ENCODE measurements at places on chromosomes 2 and 18.
A peak's percentile ranks its signal among the peaks of the same experiment; 100 is the strongest.

DNA sequence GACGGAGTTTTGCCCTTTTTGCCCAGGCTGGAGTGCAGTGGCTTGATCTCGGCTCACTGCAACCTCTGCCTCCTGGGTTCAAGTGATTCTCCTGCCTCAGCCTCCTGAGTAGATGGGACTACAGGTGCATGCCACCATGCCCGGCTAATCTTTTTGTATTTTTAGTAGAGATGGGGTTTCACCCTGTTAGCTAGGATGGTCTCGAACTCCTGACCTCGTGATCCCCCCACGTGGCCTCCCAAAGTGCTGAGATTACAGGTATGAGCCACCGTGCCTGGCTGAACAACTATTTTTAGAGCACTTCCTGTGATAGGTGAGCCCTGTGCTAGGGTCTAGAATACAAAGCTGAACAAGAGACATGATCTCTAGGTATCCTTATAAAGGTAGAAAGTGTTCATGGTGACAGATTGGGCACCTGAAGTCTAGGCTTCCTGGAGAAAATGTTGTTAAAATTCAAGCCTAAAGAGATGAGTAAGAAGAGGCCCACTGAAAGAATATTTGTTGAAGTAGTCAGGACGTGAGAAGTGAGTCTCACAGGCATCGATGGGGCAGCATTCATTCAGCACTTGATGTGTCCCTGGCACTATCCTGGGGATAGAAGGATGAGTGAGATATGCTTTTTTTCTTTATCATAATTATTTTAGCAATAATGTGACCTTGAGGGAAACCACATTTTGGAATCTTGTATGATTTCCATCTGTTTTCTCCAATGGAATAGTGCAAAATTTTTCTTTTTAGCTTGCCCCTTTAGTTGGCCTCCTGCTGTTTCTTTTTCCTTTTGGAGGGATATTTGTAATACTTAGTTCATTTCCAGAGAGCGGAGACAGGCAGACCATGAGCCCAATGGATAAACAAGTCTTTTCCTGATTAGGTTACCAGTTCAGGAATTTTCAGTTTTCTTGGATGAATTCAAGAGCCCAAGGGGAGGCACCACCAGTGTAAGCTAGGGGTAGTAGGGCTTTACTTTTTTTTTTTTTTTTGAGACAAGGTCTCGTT is 5.1 kb downstream of the ZNF236 start:
- H3K4me3 ChIP-seq: no peak overlapping the region
- H3K27ac ChIP-seq: peak overlapping the region; percentile 56
- peaks cover 6% of the 10 kb centered on the region for H3K4me1 ChIP-seq
- ATAC-seq: no peak
- H3K27me3 ChIP-seq: no peaks in the 10 kb centered on the region
- no peaks in the 10 kb centered on the region for H3K36me3 ChIP-seq

DNA sequence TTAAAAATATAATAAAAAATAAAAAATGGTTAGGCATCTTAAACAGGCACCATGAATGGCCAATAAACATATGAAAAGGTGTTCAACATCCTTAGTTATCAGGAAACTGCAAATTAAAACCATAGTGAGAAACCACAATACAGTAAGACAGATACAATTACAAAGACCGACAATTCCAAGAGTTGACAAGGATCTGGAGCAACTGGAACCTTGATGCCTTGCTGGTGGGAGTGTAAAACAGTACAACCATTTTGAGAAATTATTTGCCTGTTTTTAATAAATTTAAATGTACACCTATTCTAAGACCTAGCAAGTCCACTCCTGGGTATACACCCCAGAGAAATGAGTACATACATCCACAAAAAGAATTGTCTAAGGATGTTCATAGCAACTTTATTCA is 49.1 kb downstream of the NGEF start:
- H3K36me3 ChIP-seq: no peaks in the 10 kb centered on the region
- H3K4me1 ChIP-seq: no peaks in the 10 kb centered on the region
- H3K27me3 ChIP-seq: peaks cover 23% of the 10 kb centered on the region
- no peak for ATAC-seq

GRCh38 chr2:144224472-144224871 is 295.4 kb downstream of the ZEB2 start:
- H3K36me3 ChIP-seq: no peaks in the 10 kb centered on the region
- H3K4me1 ChIP-seq: no peaks in the 10 kb centered on the region
- no peak for ATAC-seq

DNA sequence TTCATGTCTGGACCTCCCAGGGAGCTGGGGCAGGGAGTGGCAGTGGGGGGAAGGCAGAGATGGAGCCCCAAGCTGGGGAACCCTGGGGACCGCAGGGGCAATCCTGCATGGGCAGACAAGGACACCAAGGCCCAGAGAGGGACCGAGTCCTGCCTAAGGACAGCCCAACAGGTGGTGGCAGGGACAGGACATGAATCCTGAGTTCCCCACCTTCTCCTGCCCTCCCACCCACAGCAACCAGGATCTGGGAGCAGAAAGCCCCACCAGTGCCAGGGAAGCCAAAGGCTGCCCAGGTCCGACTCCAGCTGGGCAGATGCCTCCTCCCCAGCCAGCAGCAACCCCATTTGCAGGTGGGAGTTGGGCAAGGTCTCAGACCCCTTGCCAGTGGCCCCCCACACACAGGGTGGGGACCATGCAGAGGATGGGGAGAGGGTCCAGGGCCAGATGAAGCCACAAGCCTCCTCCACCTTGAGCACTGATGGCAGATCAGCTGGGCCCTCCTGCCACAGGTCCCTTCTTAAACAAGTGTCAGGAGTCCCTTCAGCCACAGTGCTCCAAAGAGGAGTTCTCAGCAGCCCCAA is 6.3 kb downstream of the ADRA2B start:
- H3K4me3 ChIP-seq: no peak overlapping the region
- no peaks in the 10 kb centered on the region for H3K36me3 ChIP-seq
- peaks cover 17% of the 10 kb centered on the region for H3K4me1 ChIP-seq
- H3K27me3 ChIP-seq: peaks cover 32% of the 10 kb centered on the region
- H3K27ac ChIP-seq: no peak overlapping the region

DNA sequence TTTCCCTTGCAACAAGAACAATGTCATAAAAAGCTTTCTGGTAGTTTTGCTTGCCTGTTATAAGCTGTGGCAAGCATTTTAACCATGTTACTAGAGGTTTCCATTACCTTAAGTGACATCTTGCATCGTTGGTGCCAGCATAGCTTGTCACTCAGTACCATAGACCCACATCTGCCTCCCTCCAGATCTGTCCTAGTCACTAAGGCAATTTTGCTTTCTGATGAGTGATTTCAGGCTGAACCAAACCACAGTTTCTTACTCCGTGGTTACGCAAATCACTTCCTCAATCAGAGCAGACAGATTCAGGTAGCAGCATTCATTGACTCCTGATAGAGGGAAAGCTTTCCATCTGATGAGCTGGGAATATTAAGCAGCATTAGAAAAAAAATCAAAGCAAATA is 1057.5 kb upstream of the FAM98A start:
- no peaks in the 10 kb centered on the region for H3K36me3 ChIP-seq
- H3K4me3 ChIP-seq: no peak overlapping the region
- no peak for ATAC-seq
- H3K27me3 ChIP-seq: no peaks in the 10 kb centered on the region
- H3K4me1 ChIP-seq: no peaks in the 10 kb centered on the region

DNA sequence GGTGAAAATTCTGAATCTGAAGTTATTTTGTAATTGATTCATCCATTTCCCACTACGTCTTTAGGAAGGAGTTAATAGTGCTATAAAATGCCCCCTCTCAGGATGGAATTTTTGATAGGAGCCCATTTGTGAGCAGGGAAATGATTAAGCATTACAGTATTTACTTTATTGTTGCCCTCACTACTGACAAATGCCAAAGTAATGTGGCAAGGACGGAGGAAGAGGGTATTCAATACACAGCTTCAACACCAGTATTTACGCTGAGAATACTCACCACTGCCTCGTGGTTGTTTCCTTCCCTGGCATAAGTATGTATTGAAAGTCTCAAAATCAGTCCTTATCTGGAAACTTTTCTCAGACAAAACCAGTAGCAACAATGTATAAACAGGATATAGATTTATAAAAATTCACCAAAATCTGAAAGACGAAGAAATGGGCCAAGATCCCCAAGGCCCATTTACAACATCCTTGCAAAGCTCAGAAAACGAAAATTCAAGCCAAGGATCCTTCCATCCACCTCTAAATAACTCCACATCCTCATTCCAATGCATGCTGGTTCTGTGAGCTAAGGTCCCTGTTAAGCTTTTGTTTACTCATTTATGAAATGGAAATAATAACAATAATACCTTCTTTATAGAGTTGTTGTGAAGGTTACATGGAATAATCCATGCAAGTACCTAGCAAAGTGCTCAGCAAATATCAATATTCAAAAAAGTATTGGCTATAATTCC is 29.3 kb downstream of the FEZ2 start:
- ATAC-seq: no peak
- H3K36me3 ChIP-seq: peaks cover 28% of the 10 kb centered on the region
- H3K27me3 ChIP-seq: no peaks in the 10 kb centered on the region
- no peak overlapping the region for H3K27ac ChIP-seq
- no peak overlapping the region for H3K4me3 ChIP-seq
- H3K4me1 ChIP-seq: no peaks in the 10 kb centered on the region

GRCh38 chr18:28267878-28268625 is 91.1 kb upstream of the CDH2 start:
- no peaks in the 10 kb centered on the region for H3K27me3 ChIP-seq
- no peaks in the 10 kb centered on the region for H3K36me3 ChIP-seq
- ATAC-seq: no peak
- H3K4me1 ChIP-seq: no peaks in the 10 kb centered on the region

GRCh38 chr2:45287045-45287444 is 277.8 kb upstream of the SIX2 start:
- H3K4me3 ChIP-seq: no peak overlapping the region
- no peak for ATAC-seq
- H3K36me3 ChIP-seq: no peaks in the 10 kb centered on the region
- no peaks in the 10 kb centered on the region for H3K27me3 ChIP-seq
- no peak overlapping the region for H3K27ac ChIP-seq

GRCh38 chr2:113829761-113830160 is 60.1 kb upstream of the ACTR3 start:
- no peak overlapping the region for H3K4me3 ChIP-seq
- ATAC-seq: no peak
- no peaks in the 10 kb centered on the region for H3K36me3 ChIP-seq
- H3K27ac ChIP-seq: no peak overlapping the region
- no peaks in the 10 kb centered on the region for H3K4me1 ChIP-seq

DNA sequence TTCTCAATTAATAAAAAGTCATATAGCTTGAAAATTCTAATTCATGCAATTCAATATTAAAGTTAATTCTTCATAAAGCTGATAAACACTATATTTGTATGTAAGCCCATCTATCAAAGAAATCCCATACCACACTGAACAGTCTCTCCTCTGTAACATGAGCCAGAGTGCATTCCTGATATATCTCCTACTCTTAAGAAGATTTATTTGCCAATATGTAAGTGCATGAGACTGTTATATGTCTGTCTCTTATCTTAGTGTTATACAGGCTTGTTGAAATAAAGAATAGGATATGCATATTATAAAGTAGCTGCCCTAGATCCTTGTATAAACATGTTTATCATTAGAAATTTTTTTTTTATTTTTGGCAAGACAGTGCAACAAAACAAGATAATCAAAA is 40.4 kb upstream of the TTC32 start:
- ATAC-seq: no peak
- no peaks in the 10 kb centered on the region for H3K27me3 ChIP-seq
- H3K4me3 ChIP-seq: no peak overlapping the region
- H3K36me3 ChIP-seq: no peaks in the 10 kb centered on the region
- H3K27ac ChIP-seq: no peak overlapping the region
- H3K4me1 ChIP-seq: no peaks in the 10 kb centered on the region

- peak; percentile 87 for ATAC-seq
- peak within 1 kb of the TSS; percentile 91 for H3K27ac ChIP-seq
- H3K4me1 ChIP-seq: peaks cover 60% of the 10 kb centered on the region
- peak within 1 kb of the TSS; percentile 72 for H3K4me3 ChIP-seq
- no peaks in the 10 kb centered on the region for H3K27me3 ChIP-seq
Observed at GRCh38 chr2:36355151-36355889, at the start of gene CRIM1. TSS of gene CRIM1 (plus strand) at chr2:36355778. CDS start at chr2:36356293, 515 bp downstream.

DNA sequence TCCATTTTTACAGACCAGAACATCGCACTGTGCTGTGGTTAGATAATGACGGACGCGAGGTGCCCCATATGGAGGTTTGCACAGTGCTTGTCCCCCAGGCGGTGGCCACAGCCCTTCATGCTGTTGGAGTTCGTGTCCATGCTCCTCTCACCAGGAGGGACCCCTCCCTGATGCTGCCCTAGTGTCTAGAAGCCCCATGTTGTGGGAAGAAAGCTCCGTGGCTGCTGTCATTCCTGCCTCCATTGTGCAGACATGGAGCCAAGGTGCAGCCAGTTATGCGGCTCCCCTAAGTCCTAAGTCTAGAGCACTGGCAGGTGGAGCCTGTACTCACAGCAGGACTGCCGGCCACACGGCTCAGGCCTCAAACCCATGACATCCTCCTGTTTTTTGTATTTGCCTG is 464.9 kb downstream of the EIPR1 start:
- H3K36me3 ChIP-seq: no peaks in the 10 kb centered on the region
- no peak for ATAC-seq
- H3K27ac ChIP-seq: no peak overlapping the region
- H3K27me3 ChIP-seq: peaks cover 2% of the 10 kb centered on the region

GRCh38 chr2:200795028-200795440 is 16.7 kb upstream of the BZW1 start:
- no peaks in the 10 kb centered on the region for H3K27me3 ChIP-seq
- H3K4me1 ChIP-seq: no peaks in the 10 kb centered on the region
- H3K27ac ChIP-seq: no peak overlapping the region
- ATAC-seq: peak; percentile 80
